ENCODE measurements at places on chromosomes 7 and 10.

- peak; percentile 75 for DNase-seq
Observed at GRCh38 chr10:13659887-13660550, 73.3 kb downstream of the PRPF18 start.

DNA sequence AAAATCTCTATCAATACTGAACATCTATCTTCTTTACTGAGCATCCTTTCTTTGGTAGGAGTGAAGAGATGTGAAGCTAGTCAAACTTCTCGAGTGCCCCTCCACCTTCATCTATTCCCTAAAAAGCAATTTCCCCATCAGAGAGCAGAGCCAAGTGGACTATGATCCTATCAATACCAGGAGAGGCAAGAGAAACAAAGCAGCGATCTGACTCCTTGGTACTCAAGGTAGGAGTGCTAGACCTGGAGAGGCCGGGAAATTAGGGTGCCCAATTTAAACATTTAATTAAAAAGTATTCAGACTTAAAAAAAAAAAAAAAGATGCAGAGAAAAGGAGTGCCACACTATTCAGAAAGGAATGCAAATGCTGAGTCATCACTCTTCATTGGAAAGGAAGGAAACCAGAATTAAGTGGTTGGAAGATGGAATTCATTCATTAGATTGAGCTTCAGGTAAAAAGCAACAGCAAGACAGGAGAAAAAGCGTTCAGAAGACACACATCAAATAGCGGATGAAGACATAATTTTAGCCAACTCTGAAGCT lies 1.6 kb downstream of the TIAL1 start:
- no peak for DNase-seq

- no peak for DNase-seq
Observed at GRCh38 chr10:125118011-125118611, 42.3 kb downstream of the CTBP2 start.

DNA sequence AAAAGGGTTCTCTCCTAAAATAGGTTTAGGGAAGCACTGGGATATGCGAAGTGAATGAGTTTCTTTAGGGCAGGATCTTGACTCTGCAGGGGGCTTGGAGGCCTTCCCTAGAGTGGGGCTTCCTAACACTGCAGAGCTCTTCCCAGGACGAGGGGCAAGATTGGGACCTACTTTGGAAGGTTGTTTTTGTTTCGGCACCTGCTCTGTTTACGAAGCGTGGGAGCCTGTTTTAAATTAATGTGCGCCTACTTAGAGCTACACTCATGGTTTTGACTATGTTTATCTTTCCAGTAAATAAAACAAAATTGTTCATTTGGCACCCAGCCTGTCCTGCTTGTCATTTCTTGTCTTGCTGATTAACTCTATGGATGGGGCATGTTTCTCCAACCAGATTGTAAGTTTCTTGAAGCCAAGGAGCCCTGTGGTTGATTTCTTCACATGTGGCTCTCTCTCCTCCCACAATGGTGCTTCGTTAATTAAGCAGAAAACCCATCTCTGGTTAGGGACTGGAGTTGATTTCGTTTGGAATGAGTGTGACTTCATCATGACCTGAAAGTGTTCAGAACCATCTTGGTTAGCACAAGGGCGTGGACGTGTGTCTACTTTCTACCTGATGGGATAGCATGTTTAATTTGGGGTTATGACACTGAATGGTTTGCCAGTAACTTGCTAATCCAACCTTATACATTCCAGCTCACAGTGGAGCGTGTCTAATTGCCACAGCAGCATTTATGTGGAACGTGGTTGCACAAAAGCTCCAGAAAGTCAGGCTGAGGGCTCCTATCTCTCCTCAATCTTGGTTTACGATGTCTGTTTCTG lies 98.1 kb downstream of the TCF7L2 start:
- DNase-seq: no peak

GRCh38 chr10:44864051-44864450 lies 47.1 kb upstream of the TMEM72 start:
- DNase-seq: peak; percentile 15

GRCh38 chr7:117531595-117532244 lies 51.9 kb downstream of the CFTR start:
- no peak for DNase-seq

DNA sequence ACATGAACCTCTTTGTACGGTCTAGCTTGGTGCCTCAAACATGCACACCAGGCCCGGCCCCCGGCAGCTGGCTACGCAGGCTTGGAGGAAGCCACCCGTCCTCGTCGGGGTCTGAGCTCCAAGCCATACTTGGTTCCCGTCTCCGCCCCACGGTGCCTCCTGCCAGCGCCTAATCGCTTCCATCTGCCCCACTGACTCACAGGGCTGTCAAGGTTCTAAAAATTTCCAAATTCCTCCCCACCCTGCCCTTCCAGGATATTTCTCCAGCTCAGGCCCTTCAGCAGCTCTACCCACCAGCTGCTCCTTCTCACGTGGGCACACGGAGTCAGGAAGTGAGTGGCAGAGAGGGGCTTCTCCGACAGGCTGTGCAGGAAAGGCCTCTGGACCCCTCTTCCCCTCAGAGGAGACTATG lies 38.8 kb downstream of the TMEM270 start:
- DNase-seq: no peak

DNA sequence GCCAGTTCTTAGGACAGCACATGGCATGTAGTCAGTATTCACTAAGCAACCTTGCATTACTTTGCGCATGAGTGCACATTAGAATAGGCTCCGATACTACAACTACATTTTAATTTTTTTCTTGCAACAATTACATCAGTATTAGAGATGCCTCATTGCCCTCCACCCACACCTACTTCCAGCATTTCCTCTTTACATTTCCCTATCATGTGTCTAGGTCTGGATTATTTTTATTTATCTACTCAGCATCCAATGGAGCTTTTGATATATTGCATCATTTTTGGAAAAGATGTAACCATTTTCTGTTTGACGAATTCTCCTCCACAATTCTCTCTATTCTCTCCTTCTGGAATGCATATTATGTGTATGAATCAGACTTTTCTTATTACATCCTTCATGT lies 258.2 kb upstream of the GLI3 start:
- DNase-seq: no peak

GRCh38 chr7:39102234-39102633 lies 124.5 kb downstream of the POU6F2 start:
- no peak for DNase-seq

- no peak for DNase-seq
Observed at GRCh38 chr10:96673318-96674099, 46.8 kb downstream of the PIK3AP1 start.

- DNase-seq: no peak
Observed at GRCh38 chr10:61135276-61135721, 191.3 kb upstream of the RHOBTB1 start.

DNA sequence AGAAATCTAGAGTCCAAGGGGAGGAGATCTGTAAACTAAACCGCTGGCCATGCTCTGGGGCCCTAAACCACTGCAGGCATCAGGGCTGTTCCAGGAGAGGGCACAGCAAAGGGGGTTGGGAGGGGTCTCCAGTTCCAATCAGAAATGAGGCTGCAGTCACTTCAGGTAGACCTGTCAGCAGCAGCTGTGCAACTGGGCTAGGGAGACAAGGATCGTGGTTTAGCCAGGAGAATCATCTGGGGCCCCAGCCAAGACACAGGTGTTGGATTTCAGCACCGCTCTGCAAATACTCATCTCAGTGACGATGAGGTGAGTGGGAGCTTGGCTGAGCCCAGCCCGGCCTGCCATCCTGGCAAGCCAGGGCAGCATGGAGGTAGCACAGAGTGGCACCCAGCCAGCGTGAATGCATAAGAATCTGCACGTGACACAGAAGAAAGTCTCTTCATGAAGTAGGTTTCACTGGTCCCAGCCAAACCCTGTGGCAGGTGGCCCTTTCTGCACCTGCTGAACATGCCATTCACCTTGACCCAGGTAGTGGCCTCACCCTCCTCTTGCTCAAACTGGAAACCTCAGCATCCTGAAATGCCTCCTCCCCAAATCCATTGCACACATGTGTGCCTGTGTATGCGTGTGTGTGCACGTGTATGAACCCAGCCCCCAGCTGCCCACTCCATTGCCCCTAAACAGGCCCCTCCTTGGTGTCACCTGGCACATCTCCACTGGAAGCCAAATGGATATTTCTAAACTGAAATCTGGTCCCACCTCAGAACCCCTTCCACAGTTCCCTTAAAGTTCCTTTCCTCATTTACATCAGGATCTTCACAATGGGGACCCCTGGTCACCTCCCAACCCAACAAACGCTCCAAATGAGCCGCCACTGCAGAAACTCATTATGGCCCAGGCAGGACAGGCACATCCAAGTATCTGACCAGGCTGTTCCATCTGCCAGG lies 9.6 kb downstream of the GPRIN2 start:
- no peak for DNase-seq

- no peak for DNase-seq
Observed at GRCh38 chr10:36181426-36182178, 539.5 kb upstream of the FZD8 start.

DNA sequence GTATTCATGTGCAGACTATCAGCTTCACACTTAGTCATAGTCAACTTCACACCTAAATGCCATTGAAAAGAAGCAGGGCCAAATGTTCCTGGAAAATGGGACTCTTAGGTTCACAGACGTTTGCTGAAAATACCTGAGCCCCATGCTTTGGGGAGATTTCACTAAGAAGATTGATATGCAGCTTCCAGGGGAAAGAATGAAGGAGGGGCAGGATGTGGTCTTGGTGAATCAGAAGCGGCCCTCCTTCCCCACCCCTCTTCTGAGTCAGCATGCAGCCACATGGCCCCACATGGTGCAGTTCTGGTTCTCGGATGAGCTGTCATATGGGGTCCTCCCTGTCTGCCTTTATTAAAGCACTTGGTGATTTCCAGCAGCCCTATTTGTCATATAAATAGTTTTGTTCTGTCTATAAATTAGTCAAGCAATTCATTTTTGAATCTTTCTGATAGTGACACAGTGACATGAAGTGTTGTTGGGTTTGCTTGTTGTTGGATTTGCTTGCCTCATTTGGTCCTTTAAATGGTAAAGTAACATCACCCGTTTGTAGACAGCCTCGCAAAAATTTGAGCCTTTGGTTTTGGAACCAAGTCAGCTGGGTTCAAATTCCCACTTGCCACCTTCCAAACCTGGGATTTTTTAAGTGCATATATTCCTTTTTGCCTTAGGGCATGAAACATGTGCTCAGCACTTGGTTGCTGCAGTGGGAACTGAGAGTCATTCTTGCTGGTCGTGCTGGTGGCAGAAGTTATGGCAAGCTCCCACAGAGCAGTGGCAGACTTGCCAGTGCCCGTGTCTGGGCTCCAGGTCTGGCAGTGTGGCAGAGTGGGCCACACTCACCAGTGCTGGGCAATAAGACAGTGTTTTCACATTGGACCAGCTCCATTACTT lies 68.1 kb upstream of the CDK6 start:
- DNase-seq: peak; percentile 84

- no peak for DNase-seq
Observed at GRCh38 chr10:84541289-84541637, 212.9 kb downstream of the CCSER2 start.

GRCh38 chr10:78462726-78463228 lies 429.1 kb downstream of the RPS24 start:
- DNase-seq: no peak

GRCh38 chr7:121485467-121486243 lies 89.5 kb upstream of the FAM3C start:
- no peak for DNase-seq

DNA sequence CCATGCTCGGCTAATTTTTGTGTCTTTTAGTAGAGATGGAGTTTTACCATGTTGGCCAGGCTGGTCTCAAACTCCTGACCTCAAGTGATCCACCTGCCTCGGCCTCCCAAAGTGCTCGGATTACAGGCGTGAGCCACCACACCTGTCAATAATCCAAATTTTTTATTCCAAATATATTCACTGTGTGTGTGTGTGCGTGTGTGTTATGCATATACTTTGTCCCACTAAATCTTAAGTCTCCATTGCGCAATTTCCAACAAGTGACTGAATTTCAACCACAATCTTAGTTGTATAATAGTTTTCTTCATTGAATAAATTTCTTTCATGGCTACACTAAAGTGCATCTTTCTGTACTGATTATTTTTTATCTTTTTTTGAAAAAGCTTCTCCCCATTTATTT lies 2.7 kb downstream of the KRIT1 start:
- no peak for DNase-seq

DNA sequence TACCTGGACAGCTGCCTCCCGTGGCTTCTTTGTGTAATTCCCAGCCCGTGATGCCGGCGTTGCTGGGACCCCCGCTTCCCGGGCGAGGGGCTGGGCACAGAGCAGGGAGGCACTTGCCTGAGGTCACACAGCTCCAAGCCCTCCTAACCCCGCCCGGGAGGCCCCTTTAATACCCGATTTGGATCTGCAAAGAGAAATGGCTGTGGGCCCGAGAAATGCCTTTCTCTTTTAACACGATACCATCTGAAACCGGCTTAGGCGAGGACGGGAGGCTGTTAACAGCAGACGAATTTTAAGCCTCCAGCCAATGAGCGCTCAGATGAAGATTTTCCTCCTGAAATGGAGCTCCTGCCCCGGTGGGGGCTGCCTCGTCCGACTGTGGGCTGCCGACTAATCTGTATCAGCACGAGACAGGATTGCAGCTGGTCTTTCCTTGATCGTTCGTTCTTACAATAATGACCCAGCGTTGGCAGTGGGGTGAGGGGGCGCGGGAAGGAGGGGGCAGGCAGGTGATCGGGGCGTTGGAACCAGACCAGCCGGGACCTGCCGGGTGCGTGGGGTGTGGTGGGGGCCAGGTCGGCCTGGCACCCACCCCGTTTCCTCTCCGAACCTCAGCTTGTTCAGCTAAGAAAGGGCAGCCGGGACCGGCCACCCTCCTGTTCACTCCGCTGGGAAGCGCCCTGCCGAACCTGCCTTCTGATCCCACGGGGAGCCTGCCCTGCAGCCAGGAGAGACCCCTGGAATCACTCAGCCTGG lies 36.2 kb upstream of the FOXL3 start:
- DNase-seq: no peak

GRCh38 chr7:27150568-27151340 lies 1.6 kb downstream of the HOXA3 start:
- peak; percentile 70 for DNase-seq

- no peak for DNase-seq
Observed at GRCh38 chr7:28812616-28813015, 145.5 kb downstream of the TRIL start.

GRCh38 chr10:92047215-92047614 lies 123.6 kb downstream of the BTAF1 start:
- no peak for DNase-seq

GRCh38 chr7:155844526-155844925 lies 32.3 kb upstream of the SHH start:
- DNase-seq: no peak

- no peak for DNase-seq
Observed at GRCh38 chr7:7335215-7335614, 152.9 kb downstream of the C1GALT1 start.

- DNase-seq: no peak
Observed at GRCh38 chr7:104412911-104413310, 84.5 kb downstream of the LHFPL3 start.

GRCh38 chr10:70515035-70515667 lies 36.6 kb downstream of the PALD1 start:
- DNase-seq: no peak

DNA sequence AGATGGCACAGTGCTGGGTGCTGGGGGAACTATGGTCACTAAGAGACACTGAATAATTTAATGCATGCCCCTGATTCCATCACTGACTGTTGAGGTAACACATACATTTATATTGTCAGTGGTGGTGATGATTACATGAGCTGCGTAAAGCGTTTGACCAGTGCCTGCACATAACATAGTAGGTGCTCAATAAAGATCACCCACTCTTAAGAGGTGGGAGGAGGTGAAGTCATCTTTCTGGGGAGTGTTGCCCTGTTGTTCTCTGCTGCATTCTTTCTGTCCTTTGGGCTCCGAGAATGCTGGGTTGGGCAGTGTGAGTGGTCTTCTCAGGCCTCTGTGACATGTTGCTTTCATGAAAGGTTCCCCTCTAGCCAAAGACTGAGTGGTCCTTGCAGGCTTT lies 68.0 kb downstream of the TCF7L2 start:
- no peak for DNase-seq

- DNase-seq: no peak
Observed at GRCh38 chr10:15815242-15815885, 44.9 kb downstream of the MINDY3 start.
